Left colon (tissue), 2 donors: ENCODE measurements at places on chromosomes 5 and 9.

DNA sequence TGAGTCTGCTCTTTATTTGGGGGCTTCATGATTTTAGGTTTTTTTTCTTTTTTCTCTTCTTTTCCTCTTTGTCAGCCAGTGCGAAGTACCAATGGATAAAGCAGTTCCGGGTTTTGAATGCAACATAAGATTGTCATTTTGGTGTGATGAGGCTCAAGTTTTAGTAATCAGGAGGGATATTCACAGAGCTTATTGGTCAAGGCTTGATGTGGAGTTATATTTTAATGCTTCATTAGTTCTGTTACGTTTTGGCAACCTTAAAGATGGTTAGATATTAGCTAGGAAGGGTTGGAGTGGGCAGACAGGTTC lies 1.4 kb downstream of the PIK3R1 start:
- no peak for DNase-seq

GRCh38 chr9:36793277-36793676 lies 220.6 kb downstream of the MELK start:
- no peak for DNase-seq

GRCh38 chr5:132675936-132676689 lies 2.3 kb downstream of the IL4 start:
- no peak for DNase-seq

- no peak for DNase-seq
Measured at GRCh38 chr5:60550311-60550710, 149.7 kb downstream of the DEPDC1B start.

DNA sequence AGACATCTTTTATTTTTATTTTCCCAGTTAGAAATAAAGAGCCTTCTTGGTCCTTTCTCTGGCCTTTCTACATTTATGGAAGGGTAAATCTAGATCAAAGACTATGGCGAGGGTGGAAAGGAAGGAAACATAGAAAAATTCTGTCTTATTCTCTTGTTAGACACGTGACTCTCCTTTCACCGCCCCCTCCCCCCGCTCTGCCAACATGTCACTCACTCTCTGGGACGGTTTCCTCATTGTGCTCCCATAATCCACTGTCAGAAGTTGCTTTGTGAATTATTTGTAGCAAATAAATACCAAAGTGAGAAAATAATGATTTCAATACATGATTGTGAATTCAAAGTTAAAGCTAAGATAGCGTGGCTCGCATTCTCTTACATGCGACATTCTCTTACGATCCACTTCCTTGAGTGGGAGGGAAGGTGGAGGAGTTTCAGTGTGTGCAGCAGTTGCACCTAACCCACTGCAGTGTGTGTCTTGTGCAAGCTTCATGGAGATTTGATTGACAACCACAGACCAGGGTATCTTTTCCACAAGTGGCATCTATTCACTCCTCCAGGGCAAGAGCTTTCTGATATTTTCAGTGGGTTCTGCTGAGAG lies 423.0 kb upstream of the KIF2A start:
- no peak for DNase-seq

DNA sequence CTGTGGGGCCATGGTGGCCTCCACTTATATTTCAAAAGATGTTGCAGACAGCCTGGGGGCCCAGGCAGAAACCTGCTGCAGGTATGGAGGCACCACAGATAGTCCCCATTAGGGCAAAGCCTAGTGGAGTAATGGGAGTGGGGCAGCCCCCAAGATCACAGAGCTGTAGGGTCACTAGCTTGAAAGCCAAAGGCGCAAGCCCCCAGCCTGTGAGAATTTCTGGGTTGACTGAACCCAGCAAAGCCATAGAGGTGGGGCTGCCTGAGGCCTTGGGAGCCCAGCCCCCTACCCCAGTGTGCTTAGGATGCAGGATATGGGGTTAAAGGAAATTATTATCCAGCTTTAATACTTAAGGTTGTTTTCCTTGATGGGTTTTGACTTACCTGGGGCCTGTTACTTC lies 165.3 kb upstream of the FBN2 start:
- no peak for DNase-seq
